Fibroblast of pulmonary artery (primary cell): ENCODE measurements at places on chromosomes 1 and 21.
A peak's percentile ranks its signal among the peaks of the same experiment; 100 is the strongest.

GRCh38 chr1:9275567-9276034 lies 17.1 kb upstream of the SPSB1 start:
- DNase-seq, result no peak

- peak; percentile 80 for DNase-seq
These were observed 28.5 kb downstream of the NIBAN1 start for GRCh38 chr1:184945678-184946412.

- DNase-seq, result no peak
These were observed 71.3 kb downstream of the OBSCN start for GRCh38 chr1:228279011-228279721.

GRCh38 chr1:10693497-10694273 lies 102.8 kb downstream of the CASZ1 start:
- DNase-seq, result no peak
